ENCODE measurements at places on chromosomes 3 and 15.

DNA sequence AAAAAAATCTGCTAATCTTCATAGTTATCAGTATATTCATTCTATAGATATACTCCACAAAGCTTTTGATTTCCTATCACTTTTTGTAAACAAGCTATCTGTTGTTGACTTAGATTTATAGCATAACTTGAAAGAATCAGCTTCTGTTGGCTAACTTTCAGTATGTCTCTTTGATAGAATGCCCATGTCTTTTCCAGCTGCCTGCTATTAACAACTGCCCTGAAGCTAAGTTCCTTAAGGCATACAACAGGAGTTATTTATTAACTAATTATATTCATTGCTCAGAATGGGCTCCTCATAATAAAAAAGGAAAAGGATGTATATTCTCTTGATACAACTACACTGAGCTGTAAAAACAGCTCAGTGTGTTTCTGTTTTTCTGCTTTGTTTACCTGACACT is 293.9 kb downstream of the TUSC7 start:
- DNase-seq = no peak

DNA sequence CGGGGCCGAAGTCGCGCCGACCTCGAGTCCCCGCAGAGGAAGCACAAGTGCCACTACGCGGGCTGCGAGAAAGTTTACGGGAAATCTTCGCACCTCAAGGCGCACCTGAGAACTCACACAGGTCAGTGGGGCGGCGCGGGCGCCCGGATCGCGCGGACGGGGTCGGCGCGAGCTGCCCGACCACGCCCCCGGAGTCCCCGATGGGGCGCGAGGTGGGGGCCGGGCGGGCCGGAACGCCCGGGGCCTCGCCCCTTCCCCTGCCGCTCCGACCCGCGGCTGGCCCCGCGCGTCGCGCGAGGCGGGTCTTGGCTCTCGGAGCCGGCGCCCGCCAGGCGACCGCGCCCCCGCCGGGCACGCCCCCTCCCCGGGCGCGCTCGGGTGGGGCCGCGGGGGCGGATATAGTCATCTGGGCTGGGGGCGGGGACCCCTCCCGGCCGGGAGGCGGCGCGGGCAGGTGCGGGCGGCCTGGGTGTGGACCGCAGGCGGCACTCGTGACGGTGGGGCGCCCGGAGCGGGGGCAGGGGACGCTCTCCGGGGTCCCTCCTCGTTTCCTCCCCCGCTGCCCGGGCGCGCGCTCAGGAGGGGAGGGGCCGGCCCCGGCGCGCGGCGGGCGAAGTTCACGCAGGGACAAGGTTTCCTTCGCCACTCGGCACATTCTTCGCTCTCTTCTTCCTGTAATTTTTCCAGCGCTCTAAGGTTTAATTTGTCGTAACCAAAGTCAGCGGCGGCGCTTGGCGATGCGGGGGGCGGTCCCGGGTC is 1.2 kb downstream of the KLF13 start:
- no peak for DNase-seq

DNA sequence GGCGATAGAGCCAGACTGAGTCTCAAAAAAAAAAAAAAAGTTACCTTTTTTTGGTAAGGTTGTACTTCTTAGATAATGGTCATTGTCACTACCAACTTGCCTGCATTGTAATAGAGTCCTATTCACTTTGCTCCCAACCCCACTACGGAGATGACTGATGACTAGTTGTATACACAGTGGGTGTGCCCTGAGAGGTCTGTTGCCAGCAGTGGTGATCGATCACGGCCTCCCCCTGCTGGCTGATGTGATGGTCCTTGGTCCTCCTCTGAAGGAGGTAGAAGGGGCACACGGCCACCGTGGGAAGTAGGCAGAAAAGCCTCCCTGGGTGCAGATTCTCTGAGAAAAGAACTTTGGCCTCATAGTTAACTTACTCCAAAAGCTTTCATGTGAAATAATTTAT is 10.7 kb downstream of the GCNT3 start:
- DNase-seq = peak; percentile 19

DNA sequence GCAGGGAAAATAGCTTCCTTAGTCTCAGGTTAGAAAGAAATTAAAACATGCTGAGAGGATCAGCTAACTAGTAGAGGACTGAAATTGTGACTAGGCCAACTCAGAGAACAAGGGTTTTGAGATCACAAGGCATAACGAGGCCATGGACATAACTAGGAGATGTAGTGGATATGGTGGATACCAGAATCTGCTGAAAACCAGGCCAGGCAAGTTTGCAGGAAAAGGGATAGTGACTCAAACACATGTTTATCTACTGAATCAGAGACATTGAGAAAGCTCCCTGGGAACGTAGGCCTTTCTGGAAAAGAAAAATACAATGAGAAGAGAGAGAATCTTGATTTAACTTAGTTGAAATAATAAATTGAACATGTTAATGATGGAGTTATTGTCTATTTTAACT is 326.5 kb upstream of the GBE1 start:
- peak; percentile 82 for DNase-seq

- DNase-seq = peak; percentile 44
Observed at GRCh38 chr3:136464502-136464901, 214.4 kb downstream of the PCCB start.

GRCh38 chr15:88382482-88382983 is 84.7 kb downstream of the MRPL46 start:
- no peak for DNase-seq

- DNase-seq = no peak
Observed at GRCh38 chr15:98651036-98651481, 2.7 kb downstream of the IGF1R start.

GRCh38 chr3:181616088-181617070 is 95.3 kb upstream of the SOX2 start:
- DNase-seq = no peak

- no peak for DNase-seq
Observed at GRCh38 chr15:57561041-57561711, 30.5 kb upstream of the MYZAP start.

DNA sequence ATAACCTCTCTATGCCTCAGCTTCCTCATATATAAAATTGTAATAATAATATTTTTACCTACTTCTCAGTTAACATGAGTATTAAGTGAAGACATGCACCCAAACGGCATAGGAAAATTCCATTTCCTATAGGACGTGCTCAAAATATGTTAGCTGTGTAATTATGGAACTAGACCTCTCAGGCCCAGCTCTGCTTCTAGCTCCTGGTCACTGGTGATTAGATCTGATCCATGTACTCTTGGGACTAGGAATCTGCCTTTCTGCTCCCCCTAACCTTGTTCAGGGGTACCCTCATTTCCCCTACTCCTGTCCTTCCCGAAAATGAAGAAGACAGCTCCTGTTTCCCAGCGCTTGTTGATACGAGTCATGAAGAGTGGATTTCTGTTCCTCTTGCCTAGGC is 29.6 kb downstream of the TF start:
- DNase-seq = no peak

GRCh38 chr3:73451301-73451944 is 173.3 kb downstream of the PDZRN3 start:
- DNase-seq = no peak

DNA sequence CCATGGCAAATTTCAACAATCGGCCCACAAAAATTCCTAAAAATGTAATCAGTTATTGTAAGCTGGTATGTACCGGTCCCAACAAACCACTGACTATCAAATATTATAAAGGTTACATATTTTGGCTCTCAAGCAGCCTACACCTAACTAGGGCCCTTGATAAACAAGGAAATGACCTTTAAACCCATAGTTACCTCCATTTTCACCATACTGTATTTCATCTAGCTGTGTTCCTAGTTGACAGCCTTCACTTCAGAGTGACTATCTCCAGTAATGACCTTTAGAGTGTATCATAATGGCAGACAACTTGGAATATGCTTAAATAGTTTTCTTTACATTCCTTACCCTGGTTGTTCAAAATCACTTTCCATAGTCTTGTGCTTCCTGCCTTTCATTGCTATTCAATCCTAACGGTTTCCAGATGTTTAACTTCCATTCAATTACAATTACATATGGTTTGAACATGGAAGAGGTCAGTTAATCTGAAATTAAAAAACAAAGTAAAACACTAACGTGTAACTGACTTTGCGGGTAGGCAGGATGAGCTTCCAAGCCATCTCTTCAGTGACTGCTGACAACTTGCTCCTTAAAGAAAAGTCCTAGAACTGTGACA is 111.9 kb upstream of the TSC22D2 start:
- no peak for DNase-seq

- DNase-seq = no peak
Observed at GRCh38 chr15:52789601-52790168, 451 bp downstream of the ONECUT1 start.

GRCh38 chr15:67322481-67322880 is 67.9 kb downstream of the IQCH start:
- peak; percentile 22 for DNase-seq

- DNase-seq = no peak
Observed at GRCh38 chr3:24867783-24868182, 373.1 kb upstream of the THRB start.

DNA sequence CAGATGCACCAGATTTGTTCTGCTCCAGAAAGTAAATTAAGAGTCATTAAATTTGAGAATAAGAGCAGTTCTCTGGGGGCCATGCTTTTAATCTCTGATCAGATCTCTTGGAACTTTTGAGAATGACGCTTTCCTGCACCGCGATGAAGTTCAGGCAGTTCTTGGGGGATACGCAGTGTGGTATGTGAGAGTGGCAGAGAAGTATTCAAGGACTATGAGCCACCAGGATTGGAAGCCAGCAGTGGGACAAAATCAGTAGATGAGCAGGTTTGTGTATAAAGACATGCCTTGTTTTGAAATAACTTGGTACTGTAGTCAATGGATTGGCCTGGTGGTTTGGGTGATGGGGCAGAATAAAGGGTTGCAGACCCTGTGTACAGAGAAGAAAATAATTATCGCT is 483.6 kb downstream of the ERC2 start:
- peak; percentile 43 for DNase-seq

- DNase-seq = no peak
Observed at GRCh38 chr15:62920682-62921502, 121.7 kb upstream of the TPM1 start.

- no peak for DNase-seq
Observed at GRCh38 chr3:178385280-178385952, 150.8 kb upstream of the KCNMB2 start.

- DNase-seq = no peak
Observed at GRCh38 chr3:178663201-178663934, 127.1 kb downstream of the KCNMB2 start.

GRCh38 chr15:58518626-58519025 is 86.8 kb downstream of the LIPC start:
- no peak for DNase-seq

DNA sequence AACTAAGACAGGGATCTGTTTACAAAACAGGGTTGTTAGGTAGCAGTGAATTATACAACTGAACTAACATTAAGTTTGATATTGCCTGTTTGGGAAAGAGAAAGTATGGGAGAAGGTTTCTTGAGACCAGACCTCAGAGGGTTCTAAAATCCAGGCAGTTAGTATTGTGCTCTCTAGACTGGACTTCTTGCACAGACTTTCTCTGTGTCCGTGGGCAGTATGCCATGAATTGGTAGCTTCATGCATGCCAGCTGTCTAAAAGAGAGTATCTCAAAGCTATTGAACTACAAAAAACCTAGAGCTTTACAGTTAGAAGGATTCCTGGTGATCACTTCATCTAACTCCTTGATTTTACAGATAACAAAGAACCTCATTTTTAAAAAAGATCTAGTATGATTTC is 12.5 kb downstream of the SAMD7 start:
- no peak for DNase-seq

GRCh38 chr3:10907262-10907661 is 85.3 kb upstream of the SLC6A1 start:
- no peak for DNase-seq

- DNase-seq = no peak
Observed at GRCh38 chr15:70617911-70618287, 145.5 kb downstream of the UACA start.

GRCh38 chr3:38497031-38497430 is 891 bp downstream of the EXOG start:
- DNase-seq = no peak

GRCh38 chr3:177306252-177306651 is 109.0 kb upstream of the TBL1XR1 start:
- peak; percentile 67 for DNase-seq
